ENCODE measurements at places on chromosomes 2 and 18.

DNA sequence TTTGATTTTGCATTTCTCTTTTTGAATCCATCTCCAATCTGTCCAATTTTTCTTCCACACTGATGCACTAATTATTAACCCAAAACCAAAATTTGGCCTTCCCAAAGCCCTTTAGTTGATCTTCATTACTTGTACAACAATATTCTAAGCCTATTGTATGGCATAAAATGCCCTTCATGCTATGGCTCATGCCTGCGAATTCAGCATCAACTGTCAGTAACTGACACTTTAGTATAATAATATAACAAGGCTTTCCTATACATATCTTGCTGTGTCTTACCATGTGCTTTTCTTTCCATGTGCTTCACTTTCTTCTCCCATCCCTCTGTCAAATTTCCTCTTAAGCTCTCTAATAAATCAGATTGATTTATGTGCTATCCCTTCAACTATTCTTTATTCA is 154.0 kb upstream of the TFPI start:
- no peak for DNase-seq

DNA sequence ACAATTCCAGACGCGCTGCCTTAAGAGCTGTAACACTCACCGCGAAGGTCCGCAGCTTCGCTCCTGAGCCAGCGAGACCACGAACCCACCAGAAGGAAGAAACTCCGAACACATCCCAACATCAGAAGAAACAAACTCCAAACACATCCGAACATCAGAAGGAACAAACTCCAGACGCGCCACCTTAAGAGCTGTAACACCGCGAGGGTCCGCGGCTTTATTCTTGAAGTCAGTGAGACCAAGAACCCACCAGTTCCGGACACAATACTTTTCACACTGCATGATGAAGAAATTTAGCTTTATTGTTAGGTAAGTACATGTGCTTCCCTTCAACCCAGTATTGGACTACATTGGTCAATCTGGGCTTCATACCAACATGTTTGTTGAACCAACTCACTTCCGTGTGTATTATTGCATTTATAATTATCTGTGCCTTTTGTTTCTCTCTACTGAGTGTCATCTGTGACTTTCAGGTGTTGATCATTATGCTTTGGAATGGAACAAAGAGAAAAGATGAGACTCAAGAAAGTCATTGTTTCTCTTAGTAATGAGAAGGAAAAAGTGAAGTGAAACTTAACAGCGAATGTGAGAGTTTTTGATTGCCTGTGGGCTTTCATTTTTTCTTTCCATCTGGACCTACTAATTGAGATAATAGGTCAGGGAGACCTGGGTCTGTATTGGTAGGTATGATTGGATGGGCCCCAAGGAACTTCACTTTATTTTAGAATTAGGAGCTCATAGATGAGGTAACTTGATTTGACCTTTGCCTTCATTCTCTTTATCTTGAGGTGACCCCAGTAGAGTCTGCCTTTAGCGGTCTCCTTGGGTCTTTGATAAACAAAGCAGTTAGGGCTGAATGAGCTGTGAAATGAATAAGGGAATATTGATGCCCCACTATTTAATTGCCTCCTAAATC is 76.1 kb upstream of the CAVIN2 start:
- DNase-seq, result no peak

GRCh38 chr2:102726128-102727087 is 35.4 kb upstream of the TMEM182 start:
- no peak for DNase-seq

GRCh38 chr2:206718296-206718695 is at the start of gene DYTN:
DYTN (minus strand) TSS chr2:206718396; CDS start chr2:206718279, 117 bp downstream.
- DNase-seq, result no peak

DNA sequence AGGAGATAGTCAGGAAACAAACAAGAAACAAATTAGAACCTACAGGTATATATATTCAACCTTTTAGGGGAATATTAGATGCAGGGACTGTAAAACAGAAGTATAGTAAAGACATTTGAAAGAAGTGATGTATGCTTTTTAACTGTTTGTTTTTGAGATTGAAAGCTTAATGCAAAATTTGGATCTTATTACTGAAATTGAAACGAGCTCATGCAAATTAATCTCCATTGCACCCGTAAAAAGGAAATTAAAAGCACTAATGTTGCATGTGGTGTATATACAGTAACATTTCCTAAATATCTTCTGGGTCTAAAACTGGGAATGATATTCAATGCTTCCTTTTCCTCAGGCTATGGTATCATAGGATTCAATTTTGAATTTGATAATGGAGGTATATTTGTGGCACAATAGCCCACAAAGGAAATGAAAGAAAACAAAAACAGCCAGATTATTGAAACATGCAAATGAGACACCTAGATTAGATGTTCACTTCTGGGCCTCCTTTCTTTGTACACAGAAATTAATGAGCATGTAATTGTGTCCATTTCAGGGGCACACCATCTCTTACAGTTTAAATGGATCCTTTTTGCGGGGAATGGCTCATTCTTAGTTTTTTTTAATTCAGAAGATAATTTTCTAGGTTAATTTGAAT is 1.6 kb upstream of the ELOA2 start:
- no peak for DNase-seq

DNA sequence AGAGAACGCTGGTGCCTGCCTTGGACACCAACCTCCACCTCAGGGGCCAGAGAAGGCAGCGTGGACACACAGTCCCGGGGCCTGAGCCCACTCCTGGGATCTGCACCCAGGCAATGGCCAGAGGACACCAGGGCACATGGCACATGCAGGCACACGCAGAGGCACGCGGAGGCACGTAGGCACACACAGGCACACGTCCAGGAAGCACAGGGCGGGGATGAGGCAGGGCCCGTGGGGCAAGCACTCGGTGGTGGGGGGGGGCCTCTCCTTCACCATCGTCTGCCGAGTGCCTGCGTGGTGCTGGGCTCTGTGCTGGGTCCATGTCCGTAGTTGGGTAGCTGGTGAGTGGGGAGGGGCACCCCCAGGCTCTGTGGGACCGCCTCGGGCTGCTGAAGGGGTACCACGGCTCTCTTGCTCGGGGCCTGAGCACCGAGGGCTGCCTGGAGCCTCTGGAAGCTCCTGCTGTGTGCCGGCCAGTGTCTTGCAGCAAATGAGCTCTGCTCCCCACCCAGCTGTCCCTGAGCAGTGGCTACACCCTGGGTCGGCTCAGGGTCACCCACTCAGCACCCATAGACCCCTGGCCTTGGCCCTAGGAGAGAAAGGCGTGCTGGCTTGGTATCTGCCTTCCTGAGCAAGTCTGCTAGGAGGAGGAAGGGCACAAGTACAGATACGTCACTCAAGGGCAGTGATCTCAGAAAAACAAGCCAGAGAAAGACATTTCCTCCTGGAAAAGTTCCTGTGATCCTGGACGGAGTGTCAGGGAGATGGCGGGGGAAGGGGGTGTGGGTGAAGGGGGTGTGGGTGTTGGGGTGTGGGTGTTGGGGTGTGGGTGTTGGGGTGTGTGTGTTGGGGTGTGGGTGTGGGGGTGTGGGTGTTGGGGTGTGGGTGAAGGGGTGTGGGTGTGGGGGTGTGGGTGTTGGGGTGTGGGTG is 26.4 kb downstream of the RTP5 start:
- DNase-seq, result no peak

GRCh38 chr2:5368263-5368662 is 323.9 kb upstream of the SOX11 start:
- no peak for DNase-seq

DNA sequence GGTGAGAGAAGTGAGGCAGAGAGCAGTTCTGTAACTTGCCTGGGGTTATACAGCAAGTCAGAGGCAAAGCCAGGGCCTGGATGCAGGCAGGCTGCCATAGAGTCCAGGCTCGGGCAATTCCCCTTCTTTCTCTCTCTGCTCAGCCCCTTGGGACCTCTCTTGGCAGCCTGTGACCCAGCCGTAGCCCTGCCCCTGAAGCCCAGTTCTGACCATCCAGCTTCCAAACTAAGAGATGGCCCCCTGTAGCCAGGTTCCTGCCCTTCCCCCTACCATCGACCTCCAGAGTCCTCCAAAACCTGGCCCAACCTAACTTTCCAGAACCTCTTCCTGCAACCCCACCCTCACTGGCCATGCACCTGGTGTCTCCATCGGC is 201.2 kb downstream of the CTIF start:
- DNase-seq, result no peak

GRCh38 chr2:177106212-177106611 is 106.4 kb upstream of the HNRNPA3 start:
- no peak for DNase-seq

DNA sequence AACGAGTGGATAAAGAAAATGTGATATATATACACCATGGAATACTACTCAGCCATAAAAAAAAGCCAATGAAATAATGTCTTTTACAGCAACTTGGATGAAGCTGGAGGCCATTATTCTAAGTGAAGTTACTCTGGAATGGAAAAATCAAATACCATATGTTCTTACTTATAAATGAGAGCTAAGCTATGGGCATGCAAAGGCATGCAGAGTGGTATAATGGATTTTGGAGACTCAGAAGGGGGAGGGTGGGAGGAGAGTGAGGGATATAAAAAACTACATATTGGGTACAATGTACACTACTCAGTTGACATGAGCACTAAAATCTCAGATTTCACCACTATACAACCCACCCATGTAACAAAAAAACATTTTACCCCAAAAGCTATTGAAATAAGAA is 1.7 kb upstream of the MSGN1 start:
- DNase-seq, result no peak

DNA sequence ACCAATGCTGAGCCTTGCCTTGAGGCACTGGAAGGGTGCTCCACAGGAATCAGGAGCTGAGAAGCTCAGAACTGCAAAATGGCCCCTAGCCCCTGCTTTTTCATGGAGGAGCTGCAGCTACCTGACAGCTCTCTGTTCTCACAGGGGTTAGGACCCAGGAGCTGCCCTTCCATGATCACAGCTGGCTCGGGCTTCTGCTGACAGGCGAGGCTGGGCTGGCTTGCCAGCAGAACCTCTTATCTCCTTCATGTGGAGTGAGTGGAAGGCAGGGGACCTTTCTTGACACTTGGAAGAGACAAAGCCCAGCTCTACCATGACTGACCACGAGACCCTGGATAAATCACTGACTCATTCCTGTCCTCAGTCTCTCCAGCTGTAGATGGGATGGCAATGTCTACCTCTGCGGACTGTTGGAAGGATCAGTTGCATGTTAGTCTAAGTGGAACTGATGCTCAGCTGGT is 113.4 kb downstream of the CAPN13 start:
- DNase-seq, result no peak
